ENCODE measurements at places on chromosomes 4 and X.

GRCh38 chr4:14299166-14299565 lies 671.6 kb upstream of the BOD1L1 start:
- no peak for DNase-seq

DNA sequence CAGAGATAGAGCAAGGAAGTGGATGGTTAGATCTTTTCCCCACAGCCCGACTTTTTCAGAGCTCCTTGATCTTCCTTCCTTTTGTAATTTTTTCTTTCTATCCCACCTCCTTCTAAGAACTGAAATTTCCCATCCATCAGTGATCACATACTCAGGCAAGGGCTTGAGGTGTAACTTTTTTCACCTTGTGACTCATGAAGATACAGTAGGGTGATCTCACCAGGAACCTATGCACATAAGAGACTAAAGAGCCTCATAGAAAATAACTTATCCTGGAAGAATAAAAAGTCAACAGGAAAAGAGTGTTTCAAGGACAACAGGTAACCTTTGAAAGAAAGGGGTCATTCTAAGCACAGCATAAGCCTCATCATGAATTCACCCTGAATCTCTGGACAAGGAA lies 131.2 kb upstream of the HCCS start:
- no peak for DNase-seq

- DNase-seq = no peak
Observed at GRCh38 chr4:119289313-119289712, 32.6 kb downstream of the FABP2 start.

DNA sequence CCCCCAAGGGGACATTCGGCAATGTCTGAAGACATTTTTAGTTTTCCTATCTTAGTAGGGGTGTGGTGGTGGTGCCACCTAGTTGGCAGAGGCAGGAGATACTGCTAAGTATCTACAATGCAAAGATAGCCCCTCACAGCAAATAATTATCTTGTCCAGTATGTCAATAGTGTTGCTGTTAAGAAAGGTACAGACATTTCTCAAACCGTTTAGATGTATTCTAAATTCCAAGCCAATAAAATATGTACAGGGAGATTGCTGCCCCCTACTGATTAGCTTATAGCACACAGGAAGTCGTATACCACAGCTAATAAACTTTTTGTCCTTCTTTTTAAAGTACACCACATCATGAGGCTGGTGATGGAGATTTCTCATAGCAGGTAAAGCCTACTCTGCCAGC lies 260.5 kb downstream of the TMA16 start:
- DNase-seq = peak; percentile 51

DNA sequence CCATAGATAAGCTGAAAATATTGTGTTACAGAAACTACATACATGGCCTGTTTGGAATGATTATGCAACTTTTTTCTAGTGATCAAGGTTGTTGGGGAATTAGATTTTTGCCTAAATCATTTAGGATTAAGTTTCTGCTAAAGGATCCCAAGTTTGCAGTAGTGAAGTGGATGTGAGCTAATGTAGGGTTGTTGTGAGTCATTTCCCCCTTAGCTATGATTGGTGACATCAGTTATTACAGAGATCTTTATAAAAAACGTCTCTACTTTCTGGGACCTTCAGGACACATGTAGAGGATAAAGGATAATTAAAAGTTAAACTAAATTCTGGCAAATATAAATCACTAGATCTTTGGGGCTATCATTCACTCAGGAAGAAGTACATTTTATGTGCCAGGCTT lies 133.3 kb downstream of the GATB start:
- DNase-seq = peak; percentile 51

DNA sequence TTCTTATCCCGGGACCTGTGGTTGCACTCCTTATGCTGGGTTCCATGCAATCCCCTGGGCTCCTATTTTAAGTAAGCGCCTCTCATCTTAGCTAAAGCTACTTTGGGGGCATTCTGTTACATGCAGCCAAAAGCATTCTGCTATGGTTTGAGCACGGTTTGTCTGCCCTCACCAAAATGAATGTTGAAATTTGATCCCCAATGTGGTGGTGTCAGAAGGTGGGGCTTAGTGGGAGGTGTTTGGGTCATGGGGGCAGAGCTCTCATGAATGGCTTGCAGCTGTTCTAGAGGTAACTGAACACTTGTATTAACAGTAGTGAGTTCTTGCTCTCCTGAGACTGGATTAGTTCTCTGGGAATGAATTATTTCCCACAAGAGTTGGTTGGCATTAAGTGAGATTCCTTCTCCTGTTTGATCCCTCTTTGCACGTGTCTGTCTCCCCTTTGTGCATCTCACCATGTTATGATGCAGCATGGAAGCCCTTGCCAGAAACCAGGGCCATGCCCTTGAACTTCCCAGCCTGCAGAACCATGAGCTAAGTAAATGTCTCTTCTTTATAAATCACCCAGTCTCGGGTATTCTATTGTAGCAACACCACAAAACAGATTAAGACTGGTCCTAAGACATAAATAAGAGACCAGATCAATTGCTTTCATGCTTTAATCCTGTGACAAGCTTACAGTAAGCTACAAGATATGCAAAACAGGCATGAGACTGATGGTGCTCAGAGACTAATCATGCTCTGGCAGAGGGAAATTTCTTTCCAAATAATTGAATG lies 141.8 kb downstream of the TSPAN5 start:
- no peak for DNase-seq

- no peak for DNase-seq
Observed at GRCh38 chr4:17258106-17258505, 253.8 kb downstream of the QDPR start.

DNA sequence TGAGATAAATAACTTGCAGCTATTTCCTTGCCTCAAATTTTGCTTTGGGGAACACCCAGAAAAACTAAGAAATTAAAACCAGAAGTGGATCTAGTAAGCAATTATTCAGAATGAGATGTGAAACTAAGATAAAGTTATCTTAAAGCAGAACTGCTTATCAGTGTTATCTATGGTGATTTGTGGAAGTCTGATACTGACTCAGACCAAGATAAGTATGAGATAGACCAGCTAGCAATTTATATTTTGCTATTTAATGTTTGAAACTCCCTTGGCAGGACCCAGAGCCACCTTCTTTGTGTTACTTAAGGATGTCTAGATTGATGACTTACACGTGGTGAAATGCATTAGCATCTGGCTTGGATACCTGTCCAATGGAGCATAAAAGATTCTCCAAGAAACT lies 368.1 kb downstream of the EPHA5 start:
- DNase-seq = no peak

DNA sequence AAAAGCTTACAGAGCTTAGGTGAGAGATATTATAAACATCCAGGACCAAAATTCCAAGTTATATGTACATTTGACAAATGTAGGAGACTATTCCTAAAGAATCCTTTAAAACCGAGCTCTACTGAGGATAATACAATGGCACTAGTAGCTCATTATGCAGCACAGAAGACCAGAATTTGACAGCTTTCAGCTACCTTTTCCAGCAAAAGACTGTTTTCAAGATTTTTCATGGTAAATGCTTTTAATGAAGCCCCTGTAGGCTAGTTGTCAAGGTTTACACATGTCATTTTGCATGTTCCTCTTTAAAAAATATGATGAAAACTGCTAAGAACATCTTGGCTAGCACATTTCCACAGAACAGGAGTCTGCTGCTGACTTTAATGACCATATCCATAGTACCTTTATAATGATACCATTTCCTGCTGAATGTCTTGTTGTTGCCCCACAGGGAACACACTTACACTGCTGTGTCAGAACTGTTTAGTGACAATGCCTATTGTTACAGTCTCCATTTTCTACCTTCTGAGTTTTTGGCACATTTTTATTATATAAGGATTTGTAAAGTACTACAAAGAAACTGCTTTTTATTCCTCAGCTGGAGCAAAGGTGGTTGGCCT lies 1382.3 kb downstream of the RAPGEF2 start:
- no peak for DNase-seq

DNA sequence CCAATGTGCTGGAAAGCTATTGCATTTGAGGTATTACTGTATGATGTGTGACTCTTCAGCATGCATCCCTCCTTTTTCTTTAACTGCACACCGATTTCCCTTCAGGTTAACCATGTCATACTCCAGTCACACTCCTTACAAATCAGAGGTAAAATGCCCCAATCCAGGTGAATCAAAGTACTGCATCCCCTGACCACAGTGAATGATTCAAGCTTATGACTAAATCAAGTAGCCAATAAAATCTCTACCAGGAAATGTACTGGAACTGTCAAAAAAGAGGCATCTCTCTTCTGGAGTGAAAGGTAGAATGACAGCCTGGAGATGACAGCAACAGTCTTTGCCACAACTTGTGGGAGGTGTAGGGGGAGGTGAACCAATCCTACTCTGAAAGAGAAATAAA lies 10.4 kb downstream of the ADAMTS3 start:
- no peak for DNase-seq

DNA sequence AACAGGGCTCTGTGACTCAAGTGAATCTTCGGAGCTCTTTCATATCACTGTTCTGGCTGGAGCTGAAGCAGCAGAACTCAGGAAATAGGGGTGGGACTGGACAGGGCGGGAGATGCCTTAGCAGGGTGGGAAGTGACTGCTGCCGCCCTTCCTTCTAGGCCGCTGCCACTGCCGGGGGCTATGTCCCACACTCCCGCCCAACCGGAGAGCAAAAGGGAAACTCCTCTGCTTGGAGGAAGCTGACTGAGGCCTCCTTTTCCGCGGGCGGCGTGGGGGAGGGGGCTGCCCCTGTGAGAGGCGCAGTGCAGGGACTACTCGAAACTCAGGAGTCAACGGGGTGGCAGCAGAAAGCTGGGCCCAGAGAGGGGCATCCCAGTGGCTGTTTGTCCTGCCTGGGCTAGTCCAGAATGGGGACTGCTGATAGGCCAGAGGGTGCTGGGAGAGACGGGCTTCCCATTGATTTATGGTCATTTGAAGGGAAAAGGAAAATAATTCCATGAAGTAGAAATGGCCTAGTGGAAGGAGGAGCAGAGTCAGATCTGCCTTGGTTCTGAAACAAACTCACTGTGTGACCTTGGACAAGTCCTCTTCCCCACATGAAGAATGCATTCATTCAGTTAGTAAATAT lies 36.9 kb downstream of the STARD8 start:
- DNase-seq = peak; percentile 63

DNA sequence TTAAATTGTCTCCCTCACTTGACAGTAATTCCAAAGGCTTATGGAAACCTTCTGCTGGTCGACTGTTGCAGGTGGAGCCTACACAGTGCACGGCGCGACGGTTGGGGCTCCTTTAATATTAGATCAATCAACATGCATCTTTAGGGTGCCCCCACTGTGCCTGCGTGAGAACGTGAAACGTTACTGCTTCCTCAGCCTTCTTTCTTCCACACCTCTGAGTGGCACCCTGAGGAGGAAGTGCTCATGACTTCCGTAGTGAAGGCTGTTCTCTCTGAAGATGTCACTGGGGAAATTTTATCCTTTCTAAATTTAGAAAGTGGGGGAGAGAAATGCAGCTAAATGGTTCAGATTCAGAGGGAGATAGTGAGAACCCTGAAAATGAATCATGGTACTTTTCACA lies 184.0 kb upstream of the ZFP42 start:
- DNase-seq = no peak

Measured in EL (cell line).